LNCaP clone FGC (cell line): ENCODE measurements at places on chromosomes 13 and 19.

DNA sequence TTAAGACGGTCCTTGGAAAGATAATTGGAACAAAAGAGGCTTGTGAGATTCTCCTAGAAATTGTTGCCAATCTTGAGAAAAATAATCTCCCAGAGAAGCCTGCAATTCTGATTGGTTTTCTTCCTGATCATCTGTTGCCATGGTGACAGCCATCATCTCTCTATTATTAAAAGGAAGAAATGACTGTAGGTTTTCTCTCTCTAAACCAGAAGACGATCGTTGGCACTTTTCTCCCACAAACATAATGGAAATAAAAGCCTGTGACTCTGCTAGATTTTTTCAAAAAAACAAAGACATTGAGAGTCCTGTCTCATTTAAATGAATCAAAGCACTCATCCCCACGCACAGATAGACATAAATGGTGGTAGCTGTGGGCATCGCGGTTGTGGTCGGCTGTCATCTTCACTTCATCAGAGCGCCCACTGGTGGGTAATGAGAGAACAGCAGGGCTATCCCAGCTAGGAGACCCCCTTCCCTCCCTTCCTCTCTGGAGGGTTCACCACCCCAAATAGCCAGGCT, 21.7 kb upstream of the CALM3 start:
- DNase-seq, result no peak

- DNase-seq, result no peak
Measured at GRCh38 chr13:101398191-101398590, 18.1 kb downstream of the NALCN start.

DNA sequence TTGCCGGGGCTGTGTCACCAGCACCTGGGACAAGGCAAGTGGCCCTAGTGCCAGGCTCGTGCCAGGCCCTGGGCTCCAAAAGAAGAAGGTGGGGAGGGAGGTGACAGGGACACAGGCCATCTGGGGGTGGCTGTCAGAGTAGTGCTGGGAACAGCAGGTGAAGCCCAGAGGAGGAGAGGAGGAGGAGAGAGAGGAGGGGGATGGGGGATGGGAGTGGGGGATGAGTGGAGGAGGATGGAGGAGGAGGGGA, 18.7 kb downstream of the LSM4 start:
- DNase-seq, result no peak

DNA sequence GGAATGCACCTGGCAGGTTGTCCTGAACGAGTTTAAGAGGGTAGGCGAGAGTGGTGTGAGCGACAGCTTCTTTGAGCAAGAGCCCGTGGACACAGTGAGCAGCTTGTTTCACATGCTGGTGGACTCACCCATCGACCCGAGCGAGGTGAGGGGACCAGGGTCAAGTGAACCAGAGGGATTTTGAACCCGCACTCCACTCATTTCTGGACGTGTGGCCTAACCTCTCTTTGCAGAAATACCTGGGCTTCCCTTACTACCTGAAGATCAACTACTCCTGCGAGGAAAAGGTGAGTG, 1.7 kb downstream of the CATSPERG start:
- DNase-seq, result no peak

DNA sequence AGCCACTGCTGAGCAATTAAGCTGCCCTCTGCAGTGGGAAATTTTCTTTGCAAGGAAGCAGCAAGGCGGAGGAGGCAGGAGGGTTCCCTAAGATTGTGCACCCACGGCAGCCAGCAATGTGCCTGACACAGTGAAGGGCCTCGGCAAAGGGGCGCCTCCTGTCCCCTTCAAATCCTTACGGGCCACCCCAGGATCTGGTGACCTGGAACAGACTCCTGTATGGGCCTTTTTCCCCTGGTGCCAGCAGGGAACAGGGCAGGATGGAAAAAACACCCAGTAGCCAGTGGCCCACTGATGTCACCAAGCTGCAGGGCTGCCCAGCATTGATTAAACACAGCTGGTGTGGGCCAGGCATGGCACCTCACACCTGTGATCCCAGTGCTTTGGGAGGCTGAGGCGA, 86.7 kb downstream of the GNG7 start:
- no peak for DNase-seq

DNA sequence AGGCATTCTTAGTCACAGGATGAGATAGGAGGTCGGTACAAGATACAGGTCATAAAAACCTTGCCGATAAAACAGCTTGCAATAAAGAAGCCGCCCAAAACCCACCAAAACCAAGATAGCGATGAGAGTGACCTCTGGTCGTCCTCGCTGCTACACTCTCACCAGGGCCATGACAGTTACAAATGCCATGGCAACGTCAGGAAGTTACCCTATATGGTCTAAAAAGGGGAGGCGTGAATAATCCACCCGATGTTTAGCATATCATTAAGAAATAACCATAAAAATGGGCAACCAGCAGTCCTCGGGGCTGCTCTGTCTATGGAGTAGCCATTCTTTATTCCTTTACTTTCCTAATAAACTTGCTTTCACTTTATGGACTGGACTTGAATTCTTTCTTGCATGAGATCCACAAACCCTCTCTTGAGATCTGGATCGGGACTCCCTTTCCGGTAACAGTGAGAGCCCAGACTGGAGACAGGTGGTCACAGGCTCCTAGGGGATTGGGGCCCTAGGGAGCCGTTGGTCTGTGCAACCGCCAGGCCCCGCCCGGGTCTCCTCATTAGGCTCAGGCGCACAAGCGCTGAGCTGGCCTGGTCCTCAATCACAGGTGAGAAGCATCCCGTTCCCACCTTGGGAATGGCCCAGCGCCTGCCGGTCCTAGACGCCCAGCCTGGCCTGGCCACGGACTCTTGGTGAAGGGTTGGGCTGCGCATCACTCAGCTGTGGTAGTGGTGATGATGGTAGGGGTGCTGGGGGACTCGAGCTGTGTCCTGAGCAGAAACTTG, 10.9 kb upstream of the ZNF544 start:
- no peak for DNase-seq

GRCh38 chr19:19558055-19558454, 20.0 kb downstream of the CILP2 start:
- no peak for DNase-seq

DNA sequence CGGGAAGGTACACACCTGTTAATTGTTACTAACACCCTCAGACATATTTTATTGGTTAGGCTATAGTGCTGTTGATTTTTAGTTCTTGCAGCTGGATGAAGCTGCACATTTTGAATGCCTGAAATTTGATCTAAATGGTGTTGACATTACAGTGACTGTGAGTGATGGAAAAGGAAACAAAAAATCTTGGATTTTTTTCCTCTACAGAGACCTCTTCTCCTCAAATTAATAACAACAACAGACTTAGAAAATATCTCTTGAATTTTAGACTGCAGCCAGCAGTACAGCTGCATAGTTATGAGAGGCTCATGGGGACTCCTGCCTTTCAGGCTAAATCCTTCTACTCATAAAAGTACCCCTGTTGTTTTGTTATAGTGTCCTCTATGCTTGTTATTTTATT, 500.5 kb upstream of the SPRY2 start:
- no peak for DNase-seq

- no peak for DNase-seq
Measured at GRCh38 chr19:12979974-12980373, 10.6 kb downstream of the DAND5 start.

DNA sequence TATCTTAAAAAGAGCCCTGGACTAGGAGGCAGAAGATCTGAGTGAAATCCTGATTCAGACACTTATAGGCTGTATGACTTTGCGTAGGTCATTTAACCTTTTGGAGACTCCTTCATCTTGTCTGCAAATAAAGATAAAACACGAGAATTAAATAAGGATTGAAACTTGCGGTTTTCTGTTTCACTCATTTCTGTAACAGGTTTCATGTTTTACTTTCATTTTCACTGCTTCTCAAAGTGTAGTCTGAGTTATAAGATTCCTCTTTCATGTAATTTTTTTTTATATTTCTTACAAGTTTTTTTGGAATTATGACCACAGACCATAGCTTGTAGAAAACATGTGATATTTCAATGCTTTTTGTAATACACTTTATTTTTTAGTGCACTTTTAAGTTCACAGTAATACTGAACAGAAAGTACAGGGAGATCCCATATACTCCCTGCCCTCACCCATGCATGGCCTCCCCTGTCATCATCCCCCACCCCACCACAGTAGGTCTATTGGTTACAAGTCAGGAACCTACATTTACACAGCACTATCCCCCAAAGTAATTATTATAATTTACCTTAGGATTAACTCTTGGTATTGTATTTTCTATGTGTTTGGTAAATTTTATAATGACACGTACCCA, 174.6 kb downstream of the ITGBL1 start:
- DNase-seq, result no peak

DNA sequence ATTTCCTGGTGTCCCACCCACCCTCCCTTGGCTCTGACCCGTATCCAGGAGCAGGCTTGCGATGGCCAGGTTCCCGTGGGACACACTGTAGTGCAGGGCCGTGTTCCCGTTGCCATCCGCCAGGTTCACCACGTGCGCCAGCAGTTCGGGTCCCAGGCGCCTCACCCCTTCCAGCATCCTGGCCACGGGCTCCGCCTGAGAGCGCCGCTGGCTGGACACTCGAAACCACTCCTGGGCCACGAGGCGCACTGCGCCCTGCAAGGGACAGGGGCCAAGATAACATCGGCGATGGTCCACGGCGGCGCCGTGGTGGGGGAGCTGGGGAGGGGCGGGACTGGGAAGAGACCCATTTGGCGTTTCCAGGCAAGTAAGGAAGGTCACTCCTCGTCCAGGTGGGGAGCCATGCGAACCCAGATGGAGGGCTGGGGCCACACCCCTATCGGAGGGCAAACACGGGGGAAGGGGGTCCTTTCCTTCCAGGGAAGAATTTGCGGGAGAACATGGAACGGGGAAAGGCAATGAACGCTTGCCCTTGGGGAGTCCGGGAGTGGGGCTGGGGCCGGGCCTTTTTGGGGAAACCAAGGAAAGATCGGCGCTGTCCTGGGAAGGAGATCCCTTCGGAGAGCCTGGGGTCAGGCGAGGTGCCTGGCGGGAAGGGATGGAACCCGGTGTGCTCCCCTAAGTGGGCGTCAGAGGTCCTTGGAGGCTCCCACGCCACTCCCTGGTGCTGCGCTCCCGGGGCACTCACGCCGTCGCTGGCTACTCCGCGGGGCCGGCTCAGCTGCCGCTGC, 9.9 kb downstream of the KANK3 start:
- DNase-seq, result no peak

- DNase-seq, result no peak
Measured at GRCh38 chr19:51771376-51772130, 10.6 kb downstream of the FPR2 start.

- no peak for DNase-seq
Measured at GRCh38 chr19:12720851-12721655, 2.7 kb downstream of the TNPO2 start.

- DNase-seq, result no peak
Measured at GRCh38 chr13:102856557-102856956, 10.7 kb downstream of the ERCC5 start.

DNA sequence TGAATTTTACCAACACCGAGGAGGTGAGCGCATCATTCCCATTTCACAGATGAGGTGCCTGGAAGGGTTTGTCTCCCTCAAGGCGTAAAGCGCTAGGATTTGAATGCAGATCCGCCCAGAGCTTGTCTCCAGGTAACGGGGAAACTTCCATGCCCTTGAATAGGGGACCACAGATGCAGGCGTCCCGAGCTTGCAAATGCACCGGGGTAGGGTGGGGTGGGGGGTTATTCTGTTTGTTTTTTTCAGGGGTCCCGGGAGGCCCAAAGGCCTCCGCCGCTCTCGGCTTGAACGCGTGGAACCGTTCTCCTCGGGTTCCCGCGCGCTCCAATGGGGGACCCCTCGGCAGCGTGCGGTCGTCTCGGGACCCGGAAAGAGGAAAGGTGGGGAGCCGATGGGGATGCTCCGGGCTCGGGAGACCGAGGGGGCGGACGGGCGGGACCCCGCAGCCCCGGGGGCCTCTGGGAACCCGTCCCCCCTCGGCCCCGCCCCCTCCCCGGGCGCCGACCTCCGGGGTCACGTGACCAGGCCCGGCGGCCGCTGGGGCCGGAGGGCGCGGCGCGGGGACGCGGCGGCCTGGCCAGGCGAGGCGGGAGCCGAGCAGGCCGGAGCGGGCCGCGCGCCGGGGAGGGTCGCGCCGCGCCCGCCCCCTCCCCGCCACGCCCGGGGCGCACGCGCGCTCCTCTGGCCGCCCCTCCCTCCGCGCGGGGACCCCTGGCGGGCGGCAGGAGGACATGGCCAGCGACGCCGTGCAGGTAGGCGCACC, at the start of gene PKN1:
PKN1 (plus strand) TSS at position 516 of the 763 bp plus-strand sequence; CDS start at position 732, 216 bp downstream.
- DNase-seq, result no peak

- no peak for DNase-seq
Measured at GRCh38 chr13:114108894-114109293, 23.5 kb downstream of the RASA3 start.

GRCh38 chr13:91312324-91312723, 35.2 kb upstream of the MIR17HG start:
- no peak for DNase-seq

GRCh38 chr13:45654633-45655349, 39.3 kb upstream of the ERICH6B start:
- no peak for DNase-seq

DNA sequence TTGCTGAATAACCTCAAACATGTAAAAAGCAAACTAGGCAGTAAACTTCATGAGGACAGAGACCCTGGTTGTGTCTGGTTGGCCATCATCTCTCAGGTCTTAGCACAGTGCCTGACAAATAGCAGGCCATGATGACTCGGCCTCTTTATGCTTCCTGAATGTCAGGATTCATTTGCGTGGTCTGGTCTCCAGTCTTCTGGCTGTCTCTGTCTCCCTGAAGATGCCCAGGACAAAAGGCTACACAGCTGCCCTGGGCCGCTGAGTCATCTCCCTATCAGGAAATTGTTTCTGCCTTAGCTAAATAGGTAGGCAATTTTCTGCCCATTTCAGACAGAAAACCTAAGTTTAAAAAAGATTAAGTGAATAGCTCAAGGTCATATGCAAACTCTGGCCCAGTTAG, 84.1 kb upstream of the FNDC3A start:
- DNase-seq, result no peak

DNA sequence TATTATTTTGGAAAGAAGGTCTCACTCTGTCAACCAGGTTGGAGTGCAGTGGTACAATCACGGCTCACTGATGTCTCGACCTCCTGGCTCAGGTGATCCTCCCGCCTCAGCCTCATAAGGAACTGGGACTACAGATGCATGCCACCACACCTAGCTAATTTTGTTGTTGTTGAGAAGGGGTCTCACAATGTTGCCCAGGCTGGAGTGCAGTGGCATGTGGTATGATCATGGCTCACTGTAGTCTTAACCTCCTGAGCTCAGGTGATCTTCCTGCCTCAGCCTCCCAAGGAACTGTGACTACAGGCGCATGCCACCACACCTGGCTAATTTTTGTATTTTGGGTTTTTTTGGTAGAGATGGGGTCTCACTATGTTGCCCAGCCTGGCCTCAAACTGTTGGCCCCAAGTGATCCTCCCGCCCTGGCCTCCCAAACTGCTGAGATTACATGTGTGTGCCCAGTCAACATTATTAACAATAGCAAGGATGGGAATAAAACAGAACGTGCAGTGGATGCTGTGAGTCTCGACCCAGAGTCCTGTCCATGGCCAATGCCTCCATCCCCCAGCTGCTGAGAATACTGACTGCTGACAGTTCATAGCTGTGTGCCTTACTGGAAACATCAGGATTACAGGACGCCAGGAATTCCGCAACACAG, 5.4 kb upstream of the MBD3L3 start:
- DNase-seq, result no peak

GRCh38 chr13:89310943-89311672, 1639.9 kb downstream of the SLITRK5 start:
- no peak for DNase-seq
